ENCODE measurements at places on chromosomes 6 and 20.

DNA sequence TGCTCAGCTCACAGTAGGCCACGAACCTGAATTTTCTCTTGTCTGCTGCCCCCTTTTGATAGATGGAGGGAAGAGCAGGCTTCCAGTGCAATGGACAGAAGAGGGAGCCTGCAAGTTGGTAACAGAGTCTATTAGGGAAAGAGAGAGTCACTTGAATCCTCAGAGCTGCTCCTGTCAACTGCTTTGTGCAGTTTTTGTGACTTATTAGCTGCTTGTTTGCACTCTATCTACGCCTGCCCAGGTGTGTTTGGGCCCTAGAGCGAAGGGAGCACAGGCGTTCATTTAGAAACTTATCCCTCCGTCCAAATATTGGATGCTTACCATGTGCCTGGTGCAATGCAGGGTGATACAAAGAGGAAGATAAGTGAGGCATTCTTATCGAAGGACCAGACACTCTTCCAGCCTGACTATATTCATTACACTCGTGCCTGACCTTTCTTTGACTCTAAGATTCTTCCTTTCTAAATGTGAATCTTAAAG is 11.6 kb upstream of the SLC2A12 start:
- peak; percentile 76 for DNase-seq

DNA sequence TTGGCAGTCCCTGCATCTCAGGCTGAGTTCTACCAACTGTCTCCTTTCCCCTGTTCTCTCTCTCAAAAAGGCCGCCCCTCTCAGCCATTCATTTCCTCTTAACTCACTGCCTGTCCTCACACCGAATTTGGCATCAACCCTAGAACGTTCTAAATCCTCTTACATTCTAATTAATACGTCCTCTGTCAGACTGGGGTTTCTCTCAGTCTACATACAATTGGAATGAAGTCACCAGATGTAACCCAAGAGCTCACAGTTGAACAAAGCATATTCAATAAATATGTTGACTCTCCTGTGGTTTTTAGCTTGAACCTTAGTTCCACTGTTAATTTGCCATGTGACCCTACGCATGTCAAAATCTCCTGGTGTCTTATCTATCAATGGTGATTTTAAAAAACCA is 269.6 kb downstream of the CLIC5 start:
- DNase-seq = peak; percentile 90

- DNase-seq = peak; percentile 14
Measured at GRCh38 chr20:39429726-39430125, 467.6 kb downstream of the DHX35 start.

GRCh38 chr20:51505566-51505965 is 37.0 kb downstream of the NFATC2 start:
- DNase-seq = no peak

DNA sequence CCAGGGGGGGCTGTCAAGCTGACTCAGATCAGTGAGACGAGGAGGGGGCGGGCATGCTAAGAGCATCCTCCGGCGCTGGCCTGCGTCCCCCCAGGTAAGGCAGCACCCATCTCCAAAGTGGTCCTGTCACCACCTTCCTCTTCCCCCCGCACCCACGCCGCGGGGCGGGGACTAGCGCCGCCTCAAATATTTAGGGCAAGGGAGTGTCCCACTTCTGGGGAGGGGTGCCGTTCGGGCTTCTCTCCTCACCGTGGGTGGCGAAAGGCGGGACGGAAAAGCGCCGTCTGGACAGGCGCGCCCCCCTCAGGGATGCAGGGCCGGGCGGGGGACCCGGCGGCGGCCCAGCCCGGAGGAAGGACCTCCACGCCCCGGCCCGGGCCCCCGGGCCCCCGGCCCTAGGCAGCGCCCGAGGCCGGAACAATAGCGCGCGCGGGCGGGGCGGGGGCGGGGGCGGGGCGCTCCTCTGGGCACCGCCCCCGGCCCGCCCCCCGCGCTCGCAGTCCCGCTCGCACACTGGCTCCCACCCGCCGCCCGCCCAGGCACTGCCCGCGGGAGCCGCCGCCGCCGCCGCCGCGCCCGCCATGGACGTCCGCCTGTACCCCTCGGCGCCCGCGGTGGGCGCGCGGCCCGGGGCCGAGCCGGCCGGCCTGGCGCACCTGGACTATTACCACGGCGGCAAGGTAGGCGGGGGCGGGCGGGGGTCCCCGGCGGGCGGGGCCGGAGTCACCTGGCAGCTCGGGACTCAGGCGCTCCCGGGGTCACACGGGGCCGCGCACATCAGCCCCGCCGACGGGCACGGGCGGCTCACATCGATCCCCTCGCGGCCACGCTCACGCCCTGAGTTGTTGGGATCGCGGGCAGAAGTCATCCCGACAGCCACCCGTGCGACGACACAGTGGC is at the start of gene TOX2:
Gene TOX2 (plus strand): TSS at position 542 of the 900 bp plus-strand sequence. CDS start 40 bp downstream, at position 582.
- peak; percentile 58 for DNase-seq

- no peak for DNase-seq
Measured at GRCh38 chr6:139625998-139626975, 251.8 kb upstream of the CITED2 start.

DNA sequence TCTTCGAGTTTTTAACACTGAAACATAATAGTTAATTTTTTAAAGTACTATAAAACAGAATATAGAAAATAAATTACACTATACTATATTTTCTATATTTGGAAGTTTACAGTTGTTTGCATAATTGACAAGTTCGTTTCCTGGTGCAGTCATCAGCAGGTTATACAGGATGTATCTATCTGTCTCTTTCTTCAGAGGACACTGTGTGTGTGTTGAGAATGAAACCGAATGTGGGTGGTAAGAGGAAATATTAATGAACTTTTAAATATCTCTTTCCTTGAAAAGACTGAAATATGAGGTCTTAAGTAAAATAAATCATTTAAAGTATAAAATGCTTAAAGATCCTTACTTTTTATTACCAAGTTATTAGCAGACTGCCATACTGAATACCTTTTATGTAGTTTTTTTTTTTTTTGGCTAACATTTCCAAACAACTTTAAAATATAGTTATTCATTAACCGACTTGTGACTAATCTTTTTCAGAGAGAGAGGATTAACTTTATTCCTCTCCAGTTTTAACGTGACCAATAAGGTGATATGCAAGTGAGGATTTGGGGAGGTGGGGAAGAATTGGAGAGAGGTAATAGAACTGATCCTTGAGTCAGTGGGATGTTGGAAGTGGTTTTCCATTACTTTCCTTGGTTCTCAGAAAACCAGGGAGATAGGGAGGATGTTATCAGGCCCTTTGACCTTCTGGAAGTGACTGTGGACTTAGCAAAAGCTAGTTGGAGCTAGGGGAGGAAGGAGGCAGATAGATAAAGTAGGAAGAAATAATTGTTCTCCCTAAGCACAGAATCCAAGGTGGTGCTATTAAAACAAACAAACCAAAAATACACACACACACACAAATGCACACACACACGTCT is 380.0 kb upstream of the FLRT3 start:
- no peak for DNase-seq

- no peak for DNase-seq
Measured at GRCh38 chr6:116665464-116665863, 3.1 kb downstream of the ZUP1 start.

- no peak for DNase-seq
Measured at GRCh38 chr6:30990422-30991086, 7.0 kb downstream of the MUC21 start.

DNA sequence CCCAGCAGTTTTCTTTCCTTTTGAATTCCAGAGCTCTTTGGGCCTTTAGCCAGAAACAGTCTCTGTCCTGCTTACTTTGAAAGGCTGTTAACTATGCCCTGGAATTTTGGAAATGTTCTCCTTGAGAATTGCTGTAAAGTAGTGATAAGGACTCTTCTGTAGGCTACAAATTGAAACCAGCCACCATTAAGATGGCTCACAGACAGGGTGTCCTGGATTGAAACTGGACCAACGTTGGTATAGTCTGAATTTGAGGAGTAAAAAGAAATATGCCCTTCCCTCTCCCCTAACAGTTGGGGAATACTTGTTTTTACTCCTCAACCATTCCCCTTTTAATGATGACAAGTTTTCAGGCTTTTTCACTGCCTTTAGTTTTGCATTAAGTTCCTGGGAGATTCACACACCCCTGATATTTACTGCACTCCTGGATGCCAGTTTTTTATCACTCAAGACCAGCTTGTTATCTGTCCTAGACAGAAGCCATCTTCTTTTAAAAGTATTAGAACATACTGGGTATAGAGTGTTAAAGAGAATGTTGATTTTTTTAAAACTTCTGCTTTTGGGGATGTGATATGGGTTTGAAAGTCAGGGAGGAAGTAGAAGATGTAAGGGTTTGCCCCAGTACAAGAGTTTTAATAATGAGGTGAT is 21.9 kb downstream of the TOP1 start:
- peak; percentile 73 for DNase-seq

DNA sequence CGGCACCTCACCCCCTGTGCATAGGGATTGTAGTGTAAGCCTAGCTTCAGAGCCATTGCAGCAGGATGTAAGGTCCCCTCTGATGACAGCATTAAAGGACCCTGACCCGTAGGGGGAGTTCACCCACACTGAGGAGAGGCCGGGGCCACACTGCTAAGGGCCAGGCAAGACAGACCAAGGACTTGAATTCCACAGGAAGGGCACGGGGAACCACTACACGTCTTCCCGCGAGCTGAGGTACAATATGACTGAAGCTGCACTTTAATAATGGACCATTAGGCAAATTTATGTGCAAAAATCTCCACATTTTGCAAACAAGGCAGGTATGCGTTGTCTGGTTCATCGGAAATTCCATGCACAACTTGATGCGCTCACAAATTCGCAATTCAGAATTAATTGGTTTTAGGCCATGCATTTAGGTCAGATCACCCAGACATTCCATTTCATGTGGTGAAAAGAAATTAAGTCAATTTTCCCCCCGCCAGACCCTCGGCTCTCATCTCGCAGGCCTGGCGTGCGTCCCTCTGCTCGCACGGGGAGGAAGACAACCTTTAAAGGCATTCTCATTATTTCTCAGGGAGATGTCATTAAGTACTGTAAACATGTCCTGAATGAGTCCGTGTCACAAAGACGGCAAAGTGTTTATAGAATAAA is 111.8 kb downstream of the FOXA2 start:
- no peak for DNase-seq

DNA sequence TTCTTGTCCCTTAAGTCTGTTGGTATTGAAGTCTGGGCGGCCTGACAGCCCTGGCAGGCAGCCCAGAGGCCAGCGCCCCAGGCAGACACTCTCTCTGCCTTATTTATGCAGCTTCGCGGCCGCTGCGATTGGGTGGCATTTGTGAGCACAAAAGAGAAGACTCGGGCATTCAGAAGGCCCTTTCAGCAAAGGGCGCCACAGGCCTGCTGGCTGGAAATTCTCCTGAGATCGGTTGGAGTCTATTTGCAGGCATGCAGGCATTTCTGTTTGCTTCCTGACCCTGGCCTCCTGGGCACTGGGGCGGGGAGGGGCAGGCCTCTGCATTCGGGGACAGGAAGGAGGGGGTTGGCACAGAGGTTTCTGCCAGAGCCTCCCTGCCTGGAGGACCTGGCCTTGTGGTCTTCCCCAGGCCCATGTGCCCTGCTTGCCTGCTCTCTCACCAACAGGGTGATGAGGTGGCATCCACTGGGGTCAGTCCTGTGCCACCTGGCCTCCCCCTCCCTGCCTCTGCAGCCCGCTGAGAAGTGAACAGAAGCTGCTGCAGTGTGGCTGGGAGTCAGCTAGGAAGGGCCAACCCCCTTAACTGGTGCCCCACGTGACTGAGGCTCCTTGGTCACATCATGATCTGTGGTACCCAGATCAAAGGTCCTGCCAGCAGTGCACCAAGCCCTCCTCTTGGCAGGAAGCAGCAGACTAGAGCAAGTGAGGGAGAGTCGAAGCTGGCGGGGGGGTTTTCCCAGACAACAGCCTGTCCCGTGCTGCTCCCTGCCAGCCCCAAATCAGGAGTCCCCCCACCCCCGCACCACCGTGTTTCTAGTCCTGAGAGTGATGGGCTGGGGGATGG is 16.6 kb upstream of the CCDC167 start:
- DNase-seq = peak; percentile 34

GRCh38 chr6:94862112-94862511 is 715.2 kb upstream of the MANEA start:
- DNase-seq = no peak

DNA sequence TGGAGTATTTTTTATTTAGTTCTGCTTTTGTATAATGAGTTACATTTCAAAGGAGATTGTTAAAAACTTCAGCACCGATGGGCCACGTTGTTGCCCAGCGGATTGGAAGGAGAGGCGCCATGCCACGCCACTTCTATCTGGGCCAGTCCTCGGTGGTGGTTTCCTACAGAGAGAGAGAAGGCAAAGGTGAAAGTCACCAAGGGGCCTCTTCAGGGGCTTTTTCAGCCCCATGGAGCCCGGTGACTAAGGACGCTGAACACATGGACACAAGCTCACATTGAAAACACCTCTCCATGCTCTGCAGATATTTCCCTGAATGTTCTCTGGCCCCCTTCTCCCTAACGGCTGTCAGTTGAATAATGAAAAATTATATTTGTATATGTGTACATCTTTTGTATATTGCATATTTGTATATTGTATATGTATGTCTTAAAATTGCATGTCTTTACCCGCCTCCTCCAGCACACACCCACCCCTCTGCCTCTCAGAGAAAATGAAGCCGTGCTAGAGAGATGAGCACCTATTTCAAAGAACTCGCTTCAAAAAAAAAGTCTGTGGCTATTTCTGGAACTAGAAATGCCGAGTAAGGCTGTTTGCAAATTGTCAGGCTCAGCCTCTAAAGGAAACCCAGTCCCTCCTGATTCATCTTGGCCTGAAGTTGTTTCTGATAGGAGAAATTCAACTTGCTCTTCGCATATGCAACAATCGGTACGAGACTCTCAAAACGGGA is 91.9 kb upstream of the CDH4 start:
- no peak for DNase-seq

- DNase-seq = no peak
Measured at GRCh38 chr6:12393100-12393499, 102.9 kb downstream of the EDN1 start.

DNA sequence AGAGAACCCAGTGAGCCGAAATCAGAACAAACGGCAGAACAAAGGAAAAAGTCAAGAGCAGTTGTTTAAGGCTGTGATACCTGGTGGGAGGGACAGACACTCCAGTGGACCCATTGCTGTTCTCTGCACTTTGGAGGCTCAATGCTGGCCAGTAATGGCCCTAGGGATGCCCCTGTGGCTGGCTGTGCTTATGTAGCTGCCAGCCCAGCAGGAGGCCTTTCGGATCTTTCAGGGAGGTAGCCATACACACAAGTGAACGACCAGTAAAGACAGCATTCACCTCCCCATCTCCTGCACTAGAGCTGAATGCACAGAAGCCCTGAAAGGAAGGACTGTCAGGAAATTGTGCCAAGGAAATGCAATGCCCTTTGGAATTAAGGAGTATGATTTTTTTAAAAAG is 34.3 kb downstream of the GPLD1 start:
- no peak for DNase-seq

All from fibroblast of skin of back (primary cell).